Stimulated activated CD8-positive, alpha-beta memory T cell treated with anti-CD3 and anti-CD28 coated beads, Interleukin-4, amount 100 ng/mL, for 4 hours (primary cell): ENCODE measurements at places on chromosomes 3 and 15.

GRCh38 chr3:126525091-126525852 is 1.3 kb downstream of the CHST13 start:
- DNase-seq: no peak

GRCh38 chr3:112776000-112776399 is 70.7 kb downstream of the CD200R1L start:
- no peak for DNase-seq

- DNase-seq: no peak
Observed at GRCh38 chr15:99717161-99718009, 15.9 kb downstream of the LYSMD4 start.

GRCh38 chr3:71251156-71251775 is 332.3 kb downstream of the FOXP1 start:
- no peak for DNase-seq

GRCh38 chr15:63227689-63228088 is 38.3 kb downstream of the RAB8B start:
- DNase-seq: no peak

GRCh38 chr15:66151809-66152208 is 101.7 kb downstream of the MEGF11 start:
- no peak for DNase-seq

- no peak for DNase-seq
Observed at GRCh38 chr3:108184824-108185223, 37.4 kb downstream of the IFT57 start.

DNA sequence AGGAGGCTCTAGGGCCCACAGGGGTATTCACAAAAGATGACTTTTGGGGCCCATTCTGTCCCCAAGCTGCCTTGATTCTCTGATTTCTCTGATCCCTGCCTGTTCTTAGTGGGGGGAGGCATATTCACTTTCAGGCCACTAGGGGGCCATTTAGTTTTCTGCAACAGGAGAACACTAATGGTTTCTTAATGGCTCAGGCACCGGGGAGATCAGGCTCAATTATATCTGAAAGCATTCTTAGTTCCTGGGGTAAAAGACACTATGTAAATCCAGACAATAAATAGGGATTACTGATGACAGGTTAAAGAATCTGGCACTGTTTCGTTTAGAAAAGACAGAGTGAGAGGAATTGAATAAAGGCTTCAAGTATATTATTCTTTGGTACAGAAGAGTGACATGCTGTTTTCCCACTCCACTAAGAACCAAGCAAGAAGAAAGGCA is 2.5 kb upstream of the INAFM2 start:
- DNase-seq: peak; percentile 35

DNA sequence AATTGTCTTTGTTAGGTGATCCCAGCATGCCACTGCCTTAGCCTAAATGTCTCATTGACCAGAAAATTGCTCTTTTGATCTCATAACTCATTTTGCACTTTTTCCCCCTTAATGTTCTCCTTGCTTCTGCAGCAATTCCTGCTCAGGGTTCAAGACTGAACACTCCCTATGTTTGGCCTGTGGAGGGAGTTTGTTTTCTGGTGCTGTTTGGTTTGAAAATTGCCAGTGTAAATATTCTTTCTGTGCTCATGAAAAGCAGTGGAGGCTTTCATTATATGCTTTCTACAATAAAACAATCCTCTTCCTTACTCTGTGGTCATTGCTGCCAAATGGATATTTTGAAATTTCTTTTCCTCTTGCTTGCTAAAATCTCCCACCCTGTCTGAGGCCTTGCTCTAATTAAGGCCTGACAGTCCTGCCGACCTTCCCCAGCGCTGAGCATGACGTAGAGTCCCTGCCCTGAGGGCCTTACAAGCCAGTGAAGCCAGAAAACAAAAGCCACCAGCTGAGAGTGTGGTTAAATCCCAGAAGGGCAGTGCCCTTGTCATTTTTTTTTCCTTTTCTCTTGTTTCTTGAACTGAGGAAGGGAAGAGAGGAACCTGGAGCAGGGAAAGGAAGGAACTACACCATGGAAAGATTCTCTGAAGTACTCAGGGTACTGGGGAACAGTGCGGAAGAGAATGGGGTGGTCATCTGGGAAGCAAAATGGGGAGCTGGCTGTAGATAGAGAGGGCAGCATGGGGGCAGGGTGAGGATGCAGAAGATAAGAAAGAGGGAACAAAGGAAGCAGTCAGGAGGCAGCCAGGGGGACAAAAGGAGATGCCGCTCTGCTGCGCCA is 24.8 kb downstream of the ZBTB38 start:
- no peak for DNase-seq

GRCh38 chr3:182739619-182740018 is 53.7 kb upstream of the ATP11B start:
- DNase-seq: no peak

- DNase-seq: no peak
Observed at GRCh38 chr3:44016818-44017217, 224.9 kb upstream of the TOPAZ1 start.

GRCh38 chr3:193902607-193903511 is 233.1 kb upstream of the HES1 start:
- no peak for DNase-seq

DNA sequence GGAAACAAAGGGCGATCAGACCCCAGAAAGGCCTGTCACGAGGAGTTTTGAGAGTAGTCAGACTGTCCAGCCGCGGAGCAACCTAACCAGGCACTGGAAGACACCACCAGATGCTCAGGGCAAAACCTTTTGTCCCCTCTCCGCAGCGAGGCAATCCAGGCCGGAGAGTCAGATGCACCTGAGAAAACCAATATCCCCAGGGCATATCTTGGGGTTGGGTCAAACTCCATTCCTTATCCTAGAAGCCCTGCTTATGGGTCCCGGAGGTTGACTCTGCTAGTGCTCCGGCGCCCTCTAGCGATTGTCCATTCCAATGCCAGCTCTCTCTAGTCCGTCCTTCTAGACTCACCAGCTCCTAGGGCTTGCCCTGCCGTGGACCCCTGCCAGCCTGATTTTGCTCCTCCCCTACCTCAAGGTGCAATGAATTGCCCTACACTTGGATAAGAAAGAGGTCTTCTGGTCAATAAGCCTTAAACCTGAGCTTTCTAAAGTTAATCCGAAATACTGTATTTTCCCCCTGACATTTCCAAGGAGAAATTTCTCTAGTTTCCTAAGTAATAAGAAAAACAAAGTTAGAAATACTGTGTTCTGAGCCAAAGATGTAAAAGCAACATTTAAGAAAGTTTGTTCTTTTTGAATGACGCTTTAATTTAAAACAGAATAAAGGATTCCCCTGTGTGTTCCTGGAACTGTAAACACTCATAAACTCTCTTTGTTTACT is 5.5 kb downstream of the CPNE4 start:
- no peak for DNase-seq

DNA sequence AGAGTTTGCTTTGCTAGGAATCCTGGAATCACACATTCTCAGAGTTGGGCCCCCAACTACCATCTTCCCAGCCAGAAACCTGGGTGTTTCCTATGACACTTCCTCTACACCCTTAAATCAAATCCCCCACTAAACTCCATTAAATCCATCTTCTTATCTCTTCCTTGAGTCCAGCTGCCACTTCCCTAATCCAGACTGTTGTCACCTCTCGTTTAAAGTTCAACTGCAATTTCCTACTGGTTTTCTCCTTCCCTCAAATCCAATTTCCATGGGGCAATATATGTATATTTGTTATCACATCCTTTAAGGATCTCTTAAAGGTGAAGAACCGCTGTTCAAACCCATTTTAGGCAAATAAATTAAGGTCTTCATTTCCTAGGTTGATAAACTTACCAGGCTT is 73.6 kb upstream of the SNTN start:
- DNase-seq: no peak

GRCh38 chr15:41999290-42000285 is 21.3 kb downstream of the PLA2G4E start:
- no peak for DNase-seq

DNA sequence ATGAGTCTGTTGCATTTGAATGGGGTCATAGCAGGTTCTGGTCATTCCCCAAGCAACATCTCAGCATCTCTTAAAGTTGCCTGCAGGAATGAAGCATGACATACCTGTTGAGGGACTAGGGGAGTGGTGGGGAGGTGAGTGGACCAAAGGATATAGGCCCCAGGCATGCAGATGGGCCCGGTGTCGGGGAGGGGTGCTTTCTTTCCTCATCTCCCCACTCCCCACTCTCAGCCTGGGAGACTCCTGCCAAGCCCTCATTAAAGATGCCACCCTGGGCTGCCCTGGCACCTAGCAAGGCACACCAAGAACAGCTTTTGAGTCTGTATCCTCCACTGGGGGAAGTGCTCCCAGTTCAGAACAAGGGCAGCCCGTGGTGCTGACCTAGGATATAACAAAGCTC is 54.2 kb downstream of the GRIP2 start:
- DNase-seq: no peak

DNA sequence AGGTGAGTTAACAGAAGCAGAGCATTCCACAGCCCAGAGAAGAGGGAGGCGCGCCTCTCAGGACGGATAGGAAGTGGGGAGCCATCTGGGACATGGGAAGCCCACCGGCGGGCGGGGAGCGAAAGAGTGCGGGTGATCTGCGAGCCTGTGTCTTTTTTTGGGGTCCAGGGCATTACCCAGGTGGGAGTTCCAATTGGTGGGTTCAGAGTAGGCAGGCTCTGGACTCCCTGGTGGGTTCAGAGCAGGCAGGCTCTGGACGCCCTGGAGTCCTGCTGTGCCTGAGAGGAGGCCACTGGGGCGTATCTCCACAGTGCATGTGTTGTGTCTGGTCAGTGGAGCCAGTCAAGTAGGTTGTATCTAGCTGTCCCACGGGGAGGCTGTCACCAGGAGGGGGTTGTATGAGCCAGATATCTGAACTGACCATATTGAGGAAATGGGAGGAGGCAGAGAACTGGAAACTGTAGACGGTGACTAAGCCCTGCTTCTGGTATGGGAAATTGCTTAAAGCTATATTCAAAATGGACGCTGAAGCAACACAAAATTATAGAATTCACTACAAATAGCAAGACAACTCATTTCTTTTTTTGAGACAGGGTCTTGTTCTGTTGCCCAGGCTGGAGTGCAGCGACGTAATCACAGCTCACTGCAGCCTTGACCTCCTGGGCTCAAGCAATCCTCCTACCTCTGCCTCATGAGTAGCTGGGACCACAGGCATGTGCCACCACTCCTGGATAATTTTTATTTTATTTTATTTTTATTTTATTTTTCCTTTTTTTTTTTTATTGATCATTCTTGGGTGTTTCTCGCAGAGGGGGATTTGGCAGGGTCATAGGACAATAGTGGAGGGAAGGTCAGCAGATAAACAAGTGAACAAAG is 34.5 kb upstream of the CHST2 start:
- DNase-seq: no peak

DNA sequence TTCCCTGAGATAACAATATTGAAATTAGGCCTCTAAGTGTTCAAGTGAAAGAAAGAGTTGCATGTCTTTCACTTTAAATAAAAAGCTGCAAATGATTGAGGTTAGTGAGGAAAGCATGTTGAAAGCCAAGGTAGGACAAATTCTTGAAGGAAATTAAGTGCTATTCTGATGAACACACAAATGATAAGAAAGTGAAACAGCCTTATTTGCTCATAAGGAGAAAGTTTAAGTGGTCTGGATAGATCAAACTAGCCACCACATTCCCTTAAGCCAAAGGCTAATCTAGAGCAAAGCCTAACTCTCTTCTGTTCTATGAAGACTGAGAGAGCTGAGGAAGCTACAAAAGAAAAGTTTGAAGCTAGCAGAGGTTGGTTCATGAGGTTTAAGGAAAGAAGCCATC is 36.1 kb downstream of the CRTC3 start:
- DNase-seq: no peak

DNA sequence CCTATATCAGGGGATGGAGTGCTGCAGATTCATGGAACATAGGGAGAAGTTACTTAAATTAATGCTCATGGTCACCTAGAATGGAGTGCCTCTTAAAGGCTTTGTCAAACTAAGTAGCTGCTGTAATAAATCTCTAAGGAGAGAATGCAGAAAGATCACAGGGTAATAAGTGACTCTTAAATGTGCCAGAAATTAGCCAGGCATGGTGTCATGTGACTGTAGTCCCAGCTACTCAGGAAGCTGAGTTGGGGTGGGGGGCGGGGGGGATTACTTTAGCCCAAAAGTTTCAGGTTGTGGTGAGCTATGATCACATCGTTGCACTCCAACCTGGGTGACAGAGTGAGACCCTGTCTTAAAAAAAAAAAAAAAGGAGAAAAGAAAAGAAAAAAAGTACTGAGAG is 90.9 kb upstream of the ASB14 start:
- no peak for DNase-seq

DNA sequence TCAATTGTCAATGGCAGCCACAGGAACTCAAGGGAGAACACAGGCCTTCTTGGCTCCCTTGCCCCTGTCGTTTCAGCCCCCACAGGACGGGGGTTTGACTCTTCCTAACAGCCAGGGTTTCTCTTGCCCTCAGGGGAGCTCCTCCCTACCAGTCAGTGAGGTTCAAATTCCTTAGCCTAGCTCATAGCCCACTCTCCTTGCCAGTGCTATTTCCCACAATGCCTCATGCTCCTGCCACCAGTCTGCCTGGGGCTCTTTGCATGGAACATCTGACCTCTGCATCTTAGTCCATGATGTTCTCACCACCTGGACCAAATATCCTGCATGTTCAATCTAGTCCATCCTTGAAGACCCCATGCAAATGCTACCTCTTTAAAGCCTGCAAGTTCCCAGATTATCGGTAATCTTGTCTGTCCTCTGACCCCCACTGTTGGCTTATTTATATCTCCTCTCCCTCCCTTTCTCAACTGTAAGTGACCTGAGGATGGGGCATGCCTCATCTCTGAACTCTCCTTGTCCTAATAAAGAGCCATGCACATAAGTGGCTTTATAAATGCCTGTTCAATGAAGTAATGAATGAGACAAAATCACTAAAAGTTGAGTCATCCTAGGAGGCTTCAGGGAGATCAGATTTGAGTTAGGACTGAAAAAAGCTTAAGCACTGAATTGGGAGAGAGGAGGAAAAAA is 78.0 kb downstream of the MYO1E start:
- DNase-seq: no peak

DNA sequence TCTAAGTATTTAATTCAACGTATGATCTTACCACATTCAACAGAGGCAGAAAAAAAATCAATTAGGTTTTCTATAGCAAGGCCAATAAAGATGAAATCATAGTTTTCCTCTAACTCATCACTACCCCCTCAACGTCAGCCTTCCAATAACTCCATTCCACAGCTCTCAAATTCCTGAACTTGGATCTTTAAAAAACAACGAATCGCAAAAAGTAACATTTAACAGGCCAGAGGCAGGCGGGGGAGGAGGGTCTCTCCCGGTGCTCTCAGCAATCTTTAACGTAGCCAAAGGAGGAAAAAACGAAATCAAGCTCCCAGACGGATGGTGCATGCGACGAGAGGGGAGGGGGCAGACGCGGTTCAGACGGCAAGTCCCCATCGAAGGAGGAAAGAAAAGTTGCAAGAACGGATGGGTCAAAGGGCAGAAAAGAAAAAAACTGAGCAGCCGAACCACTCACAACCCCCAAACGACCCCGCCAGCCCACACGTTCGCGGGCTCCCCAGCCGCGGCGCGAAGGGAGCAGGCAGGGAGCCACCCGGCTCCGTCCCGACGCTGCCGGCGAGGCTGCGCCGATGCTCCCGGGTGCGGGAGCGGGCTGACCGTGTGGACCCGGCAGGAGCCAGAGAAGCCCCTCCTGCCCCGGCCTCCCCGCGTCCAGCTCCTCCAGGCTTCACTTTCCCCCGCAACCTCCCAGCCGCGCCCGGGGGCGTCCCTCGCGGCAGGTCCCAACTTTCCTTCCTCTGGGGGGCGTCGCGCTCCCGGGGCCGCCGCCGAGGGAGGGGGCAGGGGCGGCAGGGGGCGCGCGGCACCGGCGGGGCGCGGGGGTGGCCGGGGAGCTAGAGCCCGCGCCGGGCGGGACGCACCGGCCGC is 703 bp downstream of the PEAK1 start:
- DNase-seq: peak; percentile 20
